ENCODE measurements at places on chromosomes 13 and 19.

- no peak for DNase-seq
These were observed 94.5 kb downstream of the ANKRD10 start for GRCh38 chr13:110820322-110820721.

GRCh38 chr13:41137241-41137640 is 4.6 kb upstream of the KBTBD6 start:
- DNase-seq: no peak

GRCh38 chr19:57357406-57357805 is 5.9 kb upstream of the TRAPPC2B start:
- DNase-seq: no peak

- DNase-seq: no peak
These were observed 49.4 kb upstream of the SLC15A1 start for GRCh38 chr13:98801626-98802418.

- no peak for DNase-seq
These were observed 213.2 kb upstream of the EDNRB start for GRCh38 chr13:78131811-78132210.

GRCh38 chr13:94322925-94323763 is 156.3 kb downstream of the DCT start:
- DNase-seq: no peak

All from activated CD4-positive, alpha-beta T cell treated with anti-CD3 and anti-CD28 coated beads, Interleukin-2, amount 50 U/mL, for 24 hours (primary cell).